Activated B cell treated with CpG ODN at 0.5 μM for 24 hours (primary cell): ENCODE measurements at places on chromosomes 4 and X. TPM values are rescaled to one million over a fixed set of nuclear protein-coding genes. Genes with fewer than 3 reads are reported as not detected.

The ATP2B3 gene
- not detected in 2 replicates for total RNA-seq

The TMPRSS11B gene
- total RNA-seq, result not detected in 2 replicates

The EGF gene
- not detected in 2 replicates for total RNA-seq

The MSANTD1 gene
- total RNA-seq, result 3.4 and 5.0 TPM in 2 replicates

The ADH7 gene
- total RNA-seq, result not detected in 2 replicates

The KCND1 gene
- 0.66 and 1.8 TPM in 2 replicates for total RNA-seq

GRCh38 chrX:42755815-42756214 is 22.1 kb downstream of the PPP1R2C start:
- H3K27ac ChIP-seq, result no peak overlapping the region
- H3K27me3 ChIP-seq, result no peaks in the 10 kb centered on the region
- peaks cover 2% of the 10 kb centered on the region for H3K4me1 ChIP-seq
- no peak overlapping the region for H3K4me3 ChIP-seq
- no peaks in the 10 kb centered on the region for H3K36me3 ChIP-seq
- no peak for DNase-seq

GRCh38 chr4:39044956-39045826 is 13.0 kb upstream of the TMEM156 start:
- H3K4me1 ChIP-seq, result peaks cover 62% of the 10 kb centered on the region
- no peak for DNase-seq
- H3K4me3 ChIP-seq, result peak overlapping the region; percentile 94
- H3K27ac ChIP-seq, result peak overlapping the region; percentile 89

DNA sequence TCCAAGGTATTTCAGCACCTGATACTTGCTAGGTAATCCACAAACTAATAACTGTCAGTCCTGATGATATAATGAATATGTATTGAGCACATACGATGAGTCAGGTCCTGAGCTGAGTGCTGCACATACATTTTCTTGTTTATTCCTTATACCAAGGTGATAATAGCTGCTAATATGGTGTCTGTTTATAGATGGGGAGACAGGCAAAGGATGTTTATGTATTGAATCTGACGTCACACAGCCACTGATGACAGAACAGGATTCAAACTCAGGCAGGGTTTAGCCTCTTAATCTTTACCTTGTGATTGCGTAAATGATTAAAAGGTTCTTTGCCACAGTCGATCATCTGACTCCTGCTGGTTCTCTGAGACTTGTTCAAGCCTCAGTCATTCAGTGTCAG is 609.9 kb upstream of the CPEB2 start:
- DNase-seq, result no peak
- H3K4me1 ChIP-seq, result no peaks in the 10 kb centered on the region
- no peak overlapping the region for H3K4me3 ChIP-seq
- H3K27ac ChIP-seq, result no peak overlapping the region
- H3K36me3 ChIP-seq, result no peaks in the 10 kb centered on the region

GRCh38 chr4:57231781-57232180 is 121.6 kb upstream of the IGFBP7 start:
- H3K4me1 ChIP-seq, result no peaks in the 10 kb centered on the region
- no peaks in the 10 kb centered on the region for H3K27me3 ChIP-seq
- DNase-seq, result no peak
- no peaks in the 10 kb centered on the region for H3K36me3 ChIP-seq
- no peak overlapping the region for H3K27ac ChIP-seq

DNA sequence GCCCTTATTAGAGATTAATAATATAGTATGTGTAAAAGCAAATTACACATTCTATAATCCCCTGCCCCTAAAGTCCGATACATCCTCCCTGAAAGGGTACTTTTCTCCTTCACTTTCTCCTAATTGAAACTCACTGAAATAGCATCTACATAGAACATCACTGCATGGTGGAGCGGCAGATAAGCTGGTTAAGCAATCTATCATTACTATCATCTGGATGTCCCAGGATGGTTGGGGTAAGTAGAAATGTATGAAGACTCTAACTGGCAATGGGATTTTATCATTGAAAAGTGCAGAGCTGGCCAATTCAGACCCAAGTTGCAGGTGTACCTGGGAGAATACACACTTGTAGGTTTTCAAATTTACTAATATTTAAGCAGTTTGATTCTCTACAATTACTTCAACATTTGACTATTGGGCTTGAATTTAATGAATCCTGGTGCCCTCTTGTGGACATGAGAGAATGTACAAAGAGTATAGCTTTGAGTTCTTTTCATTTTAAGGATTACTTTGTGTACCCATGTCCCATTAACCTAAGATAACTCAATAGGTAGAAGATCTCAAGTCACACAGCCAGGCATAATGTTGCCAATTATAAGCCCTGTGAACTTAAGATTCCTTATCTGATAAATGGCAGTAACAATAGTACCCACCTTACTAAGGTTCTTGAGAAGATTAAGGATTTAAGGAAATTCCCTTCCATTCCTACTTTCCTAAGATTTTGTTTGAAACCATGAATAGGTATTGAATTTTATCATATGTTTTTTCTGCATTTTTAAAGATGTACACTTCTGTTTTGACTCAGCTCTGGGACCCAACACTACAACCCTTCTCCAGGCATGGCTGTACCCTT is 69.8 kb downstream of the SHROOM3 start:
- peaks cover 11% of the 10 kb centered on the region for H3K4me1 ChIP-seq
- no peak overlapping the region for H3K27ac ChIP-seq
- no peaks in the 10 kb centered on the region for H3K36me3 ChIP-seq

GRCh38 chrX:73615022-73615421 is 52.0 kb downstream of the CHIC1 start:
- peaks cover 18% of the 10 kb centered on the region for H3K4me1 ChIP-seq
- no peak for DNase-seq
- H3K36me3 ChIP-seq, result peaks cover 40% of the 10 kb centered on the region
- H3K27me3 ChIP-seq, result no peaks in the 10 kb centered on the region

GRCh38 chrX:131316260-131316659 is 27.2 kb upstream of the IGSF1 start:
- no peak overlapping the region for H3K4me3 ChIP-seq
- no peaks in the 10 kb centered on the region for H3K36me3 ChIP-seq
- DNase-seq, result no peak
- no peaks in the 10 kb centered on the region for H3K27me3 ChIP-seq
- no peaks in the 10 kb centered on the region for H3K4me1 ChIP-seq
- no peak overlapping the region for H3K27ac ChIP-seq
